NCI-H187 (cell line): ENCODE measurements at places on chromosomes 5 and 9.
A peak's percentile ranks its signal among the peaks of the same experiment; 100 is the strongest.

- no peak for DNase-seq
Measured at GRCh38 chr5:97888439-97888838, 705.4 kb upstream of the RIOK2 start.

- DNase-seq, result no peak
Measured at GRCh38 chr5:38465061-38465460, 91.4 kb downstream of the LIFR start.

- DNase-seq, result no peak
Measured at GRCh38 chr9:13082796-13083195, 196.7 kb downstream of the MPDZ start.

DNA sequence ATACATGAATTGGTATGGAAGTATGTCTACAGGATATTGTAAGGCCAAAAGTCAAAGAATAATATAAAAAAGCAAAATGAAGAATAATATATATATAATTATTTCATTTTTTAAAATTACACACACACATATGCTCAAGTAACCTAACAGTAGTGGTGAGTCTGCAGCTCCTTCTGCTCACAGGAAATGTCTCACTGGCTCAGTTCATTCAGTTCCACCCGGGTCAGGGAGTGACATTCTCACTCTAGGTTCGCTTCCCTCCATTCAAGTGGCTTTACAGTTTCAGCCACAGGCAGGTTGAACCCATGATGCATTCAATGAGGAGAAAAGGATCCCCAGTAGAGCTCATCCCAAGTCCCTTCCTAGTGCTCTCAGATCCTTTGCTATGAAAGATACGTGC is 90.8 kb downstream of the SUSD1 start:
- DNase-seq, result no peak

DNA sequence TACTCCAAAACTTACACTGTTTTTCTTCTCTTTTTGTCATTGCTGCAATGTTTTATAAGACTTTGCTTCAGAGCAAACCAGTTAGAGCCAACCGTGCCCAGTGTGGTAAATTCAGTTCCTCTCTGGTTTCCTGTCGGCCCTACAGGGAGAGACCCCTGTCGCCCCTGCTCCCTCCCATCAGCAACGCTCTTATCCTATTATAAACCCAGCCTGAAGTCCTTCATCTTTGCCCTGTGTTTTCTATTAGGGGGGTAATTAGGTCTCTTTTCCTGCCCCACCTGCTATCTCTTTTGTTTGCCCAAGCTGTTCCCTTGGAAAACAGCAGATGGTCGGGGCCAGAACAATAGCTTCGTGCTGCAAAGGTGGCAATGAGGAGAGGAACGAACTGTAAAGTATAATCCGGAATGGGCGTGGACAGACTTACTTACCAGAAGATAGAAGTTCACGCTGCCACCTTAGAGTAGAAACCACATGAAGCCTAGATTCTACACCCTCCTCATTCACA is 21.4 kb upstream of the OTULINL start:
- DNase-seq, result peak; percentile 60

DNA sequence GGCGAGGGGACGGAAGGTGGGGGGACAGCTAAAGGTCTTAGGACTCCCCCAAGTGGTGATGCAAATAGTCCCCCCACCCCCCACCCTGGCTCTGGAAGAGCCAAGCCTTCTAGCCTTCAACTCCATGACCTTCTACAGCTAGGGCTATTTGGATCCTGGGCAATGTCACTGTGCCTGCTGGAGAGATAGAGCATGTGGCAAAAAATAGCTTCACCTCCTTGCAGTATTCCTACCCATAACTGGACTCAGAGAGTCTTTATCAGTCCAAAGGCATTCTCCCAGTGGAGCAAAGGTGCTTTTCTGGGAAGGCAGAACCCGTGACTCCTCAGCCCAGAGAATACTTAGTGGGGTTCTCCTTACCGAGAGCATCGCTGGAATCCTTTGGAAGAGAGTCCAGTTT is 48.9 kb upstream of the PPARGC1B start:
- DNase-seq, result no peak

DNA sequence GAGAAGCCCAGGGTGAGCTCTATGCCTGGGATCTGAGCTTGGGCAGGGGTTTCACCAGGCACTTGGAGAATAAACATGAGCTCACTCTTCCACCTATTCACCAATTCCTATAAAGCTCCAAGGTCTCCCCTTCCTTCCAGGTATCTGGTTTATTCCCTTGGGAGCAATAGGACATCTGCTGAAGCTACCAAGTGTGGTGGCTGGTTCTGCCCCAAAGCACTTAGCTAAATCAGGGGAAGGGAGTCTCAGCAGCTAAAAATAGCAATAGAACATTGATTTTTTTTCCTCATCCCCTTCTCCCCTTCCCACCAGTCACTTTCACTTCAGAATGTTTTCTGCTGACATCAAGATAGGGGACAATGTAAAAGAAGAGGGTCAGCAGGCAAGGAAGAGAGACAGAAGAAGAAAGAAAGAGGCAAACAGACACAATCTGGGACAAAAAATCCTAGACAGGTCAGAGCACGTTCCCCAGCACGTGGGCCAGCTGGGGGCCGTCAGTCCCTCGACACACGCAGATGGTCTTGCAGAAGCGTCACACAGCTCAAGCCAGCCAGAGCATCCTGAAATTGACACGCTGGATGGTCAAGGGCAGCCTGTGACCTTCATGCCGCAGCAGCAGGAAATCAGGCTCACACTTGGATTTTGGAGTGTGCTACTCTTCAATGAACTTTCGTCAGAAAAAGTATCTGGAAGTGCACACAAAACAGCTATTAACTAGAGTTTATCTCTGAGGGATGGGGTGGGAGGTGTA is 176.0 kb downstream of the ZNF608 start:
- peak; percentile 41 for DNase-seq

DNA sequence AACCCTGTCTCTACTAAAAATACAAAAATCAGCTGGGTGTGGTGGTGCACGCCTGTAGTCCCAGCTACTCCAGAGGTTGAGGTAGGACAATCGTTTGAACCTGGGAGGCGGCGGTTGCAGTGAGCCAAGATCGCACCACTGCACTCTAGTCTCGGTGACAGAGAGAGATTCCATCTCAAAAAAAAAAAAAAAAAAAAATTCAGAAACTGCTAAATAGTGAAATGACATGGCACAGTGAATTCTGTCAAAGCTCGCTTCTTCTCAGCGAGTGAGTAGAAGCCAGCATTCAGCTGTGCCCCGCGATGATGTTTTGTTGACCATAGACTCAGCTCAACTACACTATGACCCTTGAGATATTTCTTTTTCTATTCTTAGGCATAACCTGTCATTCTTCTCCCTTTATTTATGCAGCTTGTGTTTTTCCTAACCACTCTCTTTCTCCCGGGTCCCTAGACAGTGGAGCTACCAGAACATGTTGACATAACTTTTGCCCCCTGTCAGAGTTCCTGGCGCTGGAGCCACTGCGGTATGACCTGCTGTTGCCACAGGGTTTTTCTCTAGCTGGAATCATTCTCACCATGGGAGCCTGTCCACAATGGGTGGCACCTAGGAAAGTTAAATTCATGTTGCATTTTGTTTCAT is 13.5 kb upstream of the IQGAP2 start:
- no peak for DNase-seq

DNA sequence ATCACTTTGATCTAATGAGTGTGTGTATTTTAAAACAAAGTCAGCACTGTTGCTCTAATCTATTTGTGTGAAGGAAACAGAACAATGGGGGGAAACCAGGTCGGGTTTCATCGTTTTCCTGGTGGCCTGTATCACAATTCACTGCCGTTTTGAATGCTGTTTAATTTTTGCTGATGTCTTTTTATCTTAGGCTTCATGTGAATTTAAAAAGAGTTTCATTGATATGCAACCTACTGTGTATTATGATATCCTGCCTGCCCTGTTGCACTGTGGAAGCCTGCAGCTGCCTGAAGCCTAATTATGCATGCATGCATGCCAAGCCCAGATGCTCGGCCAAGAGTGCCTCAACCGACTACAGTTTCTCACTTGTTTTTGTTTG is 307.5 kb downstream of the ZNF608 start:
- DNase-seq, result peak; percentile 78

DNA sequence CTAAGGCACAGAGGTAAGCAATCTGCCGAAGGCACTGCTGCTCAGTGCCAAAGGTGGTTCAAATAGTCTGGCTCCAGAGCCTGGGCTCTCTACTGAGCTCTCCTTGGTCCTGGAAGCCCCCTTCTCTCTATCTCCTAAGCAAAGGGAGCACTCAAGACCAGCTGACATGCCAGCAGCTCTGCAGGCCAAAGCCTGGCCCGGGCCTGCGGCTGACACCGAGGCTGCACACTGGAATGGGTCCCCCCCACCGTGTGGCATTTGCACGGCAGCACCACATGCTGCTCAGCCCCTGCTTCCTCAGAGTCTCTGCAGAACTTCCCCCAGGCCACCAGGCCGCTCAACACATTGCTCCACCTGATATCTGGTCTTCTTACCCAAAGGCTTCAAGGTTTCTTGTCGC is 57.8 kb upstream of the GOLPH3 start:
- DNase-seq, result no peak

DNA sequence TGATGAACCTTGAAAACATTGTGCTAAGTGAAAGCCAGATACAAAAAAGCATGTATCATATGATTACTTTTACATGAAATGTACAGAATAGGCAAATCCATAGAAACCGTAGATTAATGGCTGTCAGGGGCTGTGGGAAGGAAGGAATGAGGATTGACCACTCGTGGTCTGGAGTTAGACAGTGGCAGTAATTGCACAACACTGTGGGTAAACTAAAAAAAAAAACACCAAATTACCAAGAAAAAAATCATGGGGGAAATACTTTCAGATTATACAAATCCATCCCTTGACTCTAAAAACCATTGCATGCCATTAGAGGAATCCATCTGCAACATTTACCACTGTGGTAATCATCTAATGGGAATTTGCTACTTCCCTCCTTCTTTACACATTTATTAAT is 140.0 kb downstream of the SIL1 start:
- DNase-seq, result no peak

- DNase-seq, result no peak
Measured at GRCh38 chr5:112570708-112571444, 151.8 kb upstream of the EPB41L4A start.

DNA sequence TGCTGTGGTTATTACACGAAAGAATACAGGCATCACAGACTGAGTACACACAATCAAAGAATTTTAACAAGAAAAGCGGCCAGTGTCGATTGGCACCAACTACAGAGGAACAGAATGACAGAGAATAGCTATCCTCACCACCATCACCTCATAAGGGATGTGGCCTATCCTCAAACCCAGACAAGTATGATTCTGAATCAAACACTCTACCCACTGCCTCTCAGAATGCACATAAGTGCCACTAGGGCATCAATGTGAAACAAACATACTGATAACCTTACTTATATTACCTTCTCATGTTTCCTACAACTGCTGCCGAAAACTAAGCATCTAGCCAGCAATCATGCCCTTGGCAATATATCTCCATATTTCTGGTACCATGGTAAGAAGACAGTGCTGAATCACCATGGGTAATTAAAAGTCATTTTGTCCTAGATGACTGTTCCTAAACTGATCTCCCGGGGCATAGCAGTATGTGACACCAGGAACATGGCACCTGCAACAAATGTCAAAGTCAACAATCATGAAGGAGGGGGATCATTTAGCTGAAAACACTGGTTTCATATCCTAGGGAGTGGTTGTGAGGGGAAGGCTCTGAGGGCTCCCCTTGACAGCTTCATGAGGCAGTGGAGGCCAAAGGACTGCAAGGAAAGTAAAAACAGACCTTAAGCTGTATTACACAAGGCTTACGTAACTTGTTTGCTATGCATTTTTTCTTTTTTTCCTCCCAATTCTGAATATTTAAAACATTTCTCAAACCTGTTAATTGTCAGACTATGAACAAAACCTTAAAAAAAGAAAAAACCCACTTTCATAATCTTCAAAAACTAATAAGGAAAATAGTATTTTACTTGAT is 88.3 kb downstream of the LHFPL2 start:
- no peak for DNase-seq

DNA sequence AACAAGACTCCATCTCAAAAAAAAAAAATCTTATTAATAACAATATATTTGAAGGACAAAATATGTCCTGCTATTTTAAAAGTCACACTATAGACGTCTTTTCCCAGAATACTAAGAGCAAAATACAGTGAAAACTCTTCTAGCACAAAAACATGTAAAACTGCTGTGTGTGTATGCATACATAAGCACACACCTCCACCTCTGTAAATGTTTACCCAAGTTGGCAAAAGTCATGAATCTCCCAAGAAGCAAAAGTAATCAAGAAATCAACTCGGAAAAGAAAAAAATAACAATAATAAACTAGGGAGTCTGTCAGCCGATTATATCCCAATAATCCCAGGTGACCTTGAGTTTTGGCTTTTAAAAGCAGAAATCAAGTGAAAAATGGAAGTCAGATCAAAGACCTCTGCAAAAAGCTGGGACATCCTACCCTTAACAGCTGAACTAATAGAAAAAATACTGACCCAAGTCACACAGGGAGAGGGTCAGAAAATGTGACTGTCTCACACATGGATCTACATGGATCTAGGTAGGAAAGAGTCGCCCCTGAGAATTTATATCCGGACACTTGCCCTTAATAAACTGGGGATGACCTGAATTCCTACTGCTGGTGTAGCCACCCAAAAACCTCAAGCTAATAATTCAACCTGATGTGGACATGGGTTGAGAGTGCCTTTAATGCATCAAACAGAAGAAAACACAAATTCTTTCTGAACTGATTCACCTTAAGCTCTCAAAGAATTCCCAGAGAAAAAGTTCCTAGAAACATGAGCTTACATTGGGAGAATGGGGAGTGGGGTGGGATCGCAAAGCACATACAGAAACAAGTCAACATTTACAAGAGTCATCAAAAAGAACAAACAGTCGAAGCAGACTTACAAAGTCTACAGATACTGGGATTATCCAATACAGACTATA is 29.9 kb downstream of the LPAR1 start:
- DNase-seq, result no peak

GRCh38 chr5:59216841-59217240 is 634.0 kb downstream of the RAB3C start:
- no peak for DNase-seq

GRCh38 chr9:113989017-113989713 is 88.9 kb downstream of the AMBP start:
- DNase-seq, result no peak

DNA sequence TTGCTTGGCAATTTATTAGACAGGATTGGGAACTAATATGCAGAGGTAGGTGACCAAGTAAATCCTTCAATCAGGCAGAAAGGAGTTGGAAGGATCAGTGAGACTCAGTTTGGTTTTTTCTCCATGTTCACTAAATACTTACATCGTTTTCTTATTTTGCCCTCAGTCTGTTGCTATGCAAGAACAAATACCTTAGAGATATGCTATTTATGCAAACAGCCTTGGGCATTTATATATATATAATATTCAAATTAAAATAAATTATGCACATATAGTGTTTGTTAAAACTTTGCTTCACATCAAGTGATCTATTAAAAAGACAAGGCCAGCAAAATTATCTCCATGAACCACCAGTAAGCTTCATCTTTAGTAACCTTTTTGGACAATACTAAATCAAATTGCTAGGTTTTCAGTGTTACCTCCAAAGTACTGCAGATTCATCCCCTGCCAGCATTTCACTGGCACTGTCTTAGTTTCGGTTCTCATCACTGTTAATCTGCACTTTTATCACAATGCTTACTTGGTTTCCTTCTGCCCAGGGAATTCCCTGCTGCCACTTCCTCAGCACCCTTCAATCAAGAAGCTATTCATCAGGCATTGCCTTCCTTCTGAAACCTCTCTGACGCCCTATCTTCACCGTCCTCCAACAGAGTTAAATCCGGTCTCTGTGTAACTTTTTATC is 26.0 kb upstream of the LIFR start:
- DNase-seq, result no peak

- DNase-seq, result no peak
Measured at GRCh38 chr5:110290542-110290941, 435.9 kb downstream of the TMEM232 start.
